ENCODE measurements at places on chromosomes 7 and 10. TPM values are rescaled to one million over a fixed set of nuclear protein-coding genes. Genes with fewer than 3 reads are reported as not detected.

Gene GTF2IRD1
- total RNA-seq: 28.7 TPM

Gene SEMA3C
- total RNA-seq: 3.1 TPM

Gene GATAD1
- 27.9 TPM for total RNA-seq

Gene CYP2C9
- total RNA-seq: not detected

Gene KCND2
- 17.7 TPM for total RNA-seq

Gene CALCR
- total RNA-seq: 1.4 TPM

Gene ZNF777
- total RNA-seq: 5.2 TPM

Gene SHH
- total RNA-seq: not detected
